ENCODE measurements at places on chromosomes 11 and 22.

- DNase-seq: no peak
Observed at GRCh38 chr11:77267962-77268361, 33.5 kb downstream of the GDPD4 start.

DNA sequence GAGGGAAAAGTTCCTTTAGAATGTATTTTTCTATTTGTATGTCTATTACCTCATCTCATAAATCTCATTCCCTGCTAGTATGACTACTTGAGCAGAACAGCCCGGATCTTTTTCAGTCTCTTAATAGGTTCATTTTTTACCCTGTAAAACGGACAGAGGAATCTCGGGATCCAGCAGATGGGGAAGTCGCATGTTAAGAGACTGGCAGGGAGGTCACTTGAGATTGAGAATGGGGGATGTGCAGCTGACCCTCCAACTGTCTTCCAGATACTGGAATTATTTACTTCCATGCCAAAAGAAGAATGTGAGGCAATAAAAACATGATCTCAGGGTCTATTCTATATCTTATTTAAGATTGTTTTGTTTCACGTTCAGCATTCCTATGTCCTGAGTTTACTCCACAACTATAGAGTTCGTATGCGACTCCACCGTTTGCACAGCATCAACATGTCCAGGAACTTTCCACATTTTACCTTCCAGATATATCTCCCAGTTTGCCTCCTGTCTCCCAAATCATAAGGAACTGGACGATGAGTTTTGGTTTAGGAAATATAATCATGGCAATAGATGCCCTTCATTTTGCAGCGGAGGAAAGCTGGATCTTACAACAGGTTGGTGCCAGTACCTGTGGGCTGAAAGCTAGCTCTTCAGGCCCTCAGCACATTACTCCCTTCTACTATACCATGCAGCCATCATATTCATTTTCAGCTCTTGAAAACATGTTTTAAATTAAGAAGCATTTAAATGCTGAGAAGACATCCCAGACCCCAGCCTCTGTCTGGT lies 181.5 kb downstream of the MAML2 start:
- DNase-seq: no peak

- DNase-seq: no peak
Observed at GRCh38 chr22:31448382-31448781, 41.3 kb downstream of the EIF4ENIF1 start.

GRCh38 chr22:39277142-39277607 lies 32.4 kb upstream of the PDGFB start:
- no peak for DNase-seq

GRCh38 chr11:1437500-1437899 lies 47.8 kb downstream of the BRSK2 start:
- no peak for DNase-seq

GRCh38 chr11:30091246-30091645 lies 74.4 kb upstream of the KCNA4 start:
- DNase-seq: no peak

DNA sequence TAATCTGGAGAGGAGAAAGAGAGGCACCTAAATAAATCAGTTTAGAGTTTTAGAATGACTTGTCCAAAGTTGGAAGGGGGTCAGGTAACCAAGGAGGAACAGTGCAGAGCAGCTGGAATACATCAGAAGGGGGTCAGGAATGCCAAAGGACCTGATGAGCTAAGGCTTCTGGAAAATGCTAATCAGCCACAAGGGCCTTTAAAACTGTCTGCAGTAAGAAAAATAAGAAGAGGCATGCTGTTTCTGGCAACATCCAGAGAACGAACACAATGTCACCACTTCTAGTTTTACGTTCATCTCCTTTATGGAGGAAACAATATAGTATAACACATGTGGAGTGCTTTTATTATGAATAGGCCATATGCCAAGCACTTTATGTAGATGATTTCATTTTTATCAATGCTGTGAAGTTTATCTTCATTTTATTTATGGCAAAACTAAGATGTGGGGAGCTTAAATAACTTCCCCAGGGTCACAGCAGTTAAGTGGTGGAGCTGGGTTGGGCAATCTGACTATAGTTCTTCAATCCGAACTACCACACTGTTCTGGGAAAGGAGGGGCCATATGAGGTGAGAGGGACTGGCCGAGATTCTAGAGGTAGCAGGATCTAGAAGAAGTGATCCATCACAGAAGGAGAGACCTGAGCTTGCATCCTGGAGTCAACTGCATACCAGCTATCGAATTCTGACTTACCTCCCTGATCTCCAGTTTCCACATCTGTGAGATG lies 22.6 kb downstream of the ACO2 start:
- DNase-seq: no peak

DNA sequence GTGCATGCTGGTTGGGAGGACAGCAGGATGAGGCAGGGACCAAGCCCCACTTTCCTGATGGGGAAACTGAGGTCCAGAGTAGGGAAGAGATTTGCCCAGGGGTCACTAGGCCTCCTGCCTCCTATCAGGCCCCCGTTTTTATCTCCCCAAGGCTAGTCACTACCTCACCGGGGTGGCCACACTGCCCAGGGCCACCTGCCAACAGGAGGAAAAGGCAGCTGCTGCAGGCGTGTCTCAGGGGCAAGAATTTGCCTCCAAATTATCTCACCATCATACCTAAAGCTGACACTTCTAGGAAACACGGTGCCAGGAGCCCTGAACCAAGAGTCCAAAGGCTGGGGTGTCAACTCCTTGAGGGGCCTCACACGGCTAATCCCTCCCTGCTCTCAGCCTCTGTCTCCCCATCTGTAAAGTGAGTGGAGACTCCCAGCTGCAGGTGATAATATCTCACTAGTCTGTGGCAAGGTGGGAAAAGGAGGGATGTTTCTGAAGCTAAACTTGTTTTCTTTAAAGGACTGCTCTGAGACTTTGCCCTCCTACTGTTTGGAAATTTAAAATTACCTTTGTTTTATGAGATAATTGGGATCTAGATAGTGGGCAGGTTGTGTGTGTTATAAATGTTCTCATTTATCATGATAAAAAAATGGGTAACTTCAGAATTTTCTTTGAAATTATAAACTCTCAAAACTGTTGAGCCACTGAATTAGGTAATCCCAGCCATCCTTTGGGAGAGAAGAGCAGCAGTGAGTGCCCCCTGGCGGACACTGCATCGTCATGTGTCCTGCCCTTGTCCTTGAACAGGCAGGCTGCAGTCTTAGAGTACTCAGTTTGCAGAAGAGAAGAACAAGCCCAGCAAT lies 60.0 kb downstream of the MYO7A start:
- peak; percentile 66 for DNase-seq

DNA sequence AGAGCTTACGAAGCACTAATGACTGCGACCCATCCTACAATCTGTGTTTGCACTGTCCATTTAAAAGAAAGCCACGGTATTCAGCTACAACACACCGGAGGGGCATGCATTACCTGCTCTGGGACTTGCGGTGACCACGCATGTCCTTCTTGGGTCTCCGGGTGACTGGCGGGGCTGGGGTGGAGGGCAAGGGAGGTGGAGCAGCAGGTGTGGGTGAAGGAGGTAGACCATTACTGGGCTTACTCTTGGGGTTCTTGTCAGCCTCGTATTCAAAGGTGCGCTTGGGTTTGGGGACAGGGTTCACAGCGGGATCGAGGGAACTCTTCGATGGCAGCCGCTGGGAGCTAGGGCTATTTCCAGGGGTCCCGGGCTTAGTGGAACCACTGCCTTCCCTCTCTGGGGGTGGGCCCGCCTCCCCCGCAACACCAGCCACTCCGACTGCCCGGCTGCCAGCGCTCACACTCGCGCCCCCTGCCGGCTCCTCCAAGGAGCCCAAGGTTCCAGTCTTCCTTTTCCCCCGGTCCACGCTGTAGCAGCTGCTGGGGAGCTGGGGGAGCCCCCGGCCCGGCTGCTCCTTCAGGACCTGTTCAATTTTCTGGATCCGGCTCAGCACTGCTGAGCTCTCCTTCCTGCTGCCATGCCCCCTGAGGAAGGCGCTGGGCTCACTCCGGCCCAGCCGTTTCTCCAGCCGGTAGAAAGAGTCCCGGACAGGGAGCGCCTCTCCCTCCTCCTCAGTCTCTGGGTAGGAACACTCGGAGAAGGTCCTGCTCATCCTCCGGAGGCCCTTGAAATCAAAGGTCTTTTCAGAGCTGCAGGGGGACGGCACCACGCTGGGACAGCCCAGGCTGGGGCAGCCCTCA lies 47.5 kb downstream of the RPL27A start:
- DNase-seq: no peak

GRCh38 chr11:111039982-111040381 lies 205.5 kb upstream of the POU2AF2 start:
- no peak for DNase-seq

DNA sequence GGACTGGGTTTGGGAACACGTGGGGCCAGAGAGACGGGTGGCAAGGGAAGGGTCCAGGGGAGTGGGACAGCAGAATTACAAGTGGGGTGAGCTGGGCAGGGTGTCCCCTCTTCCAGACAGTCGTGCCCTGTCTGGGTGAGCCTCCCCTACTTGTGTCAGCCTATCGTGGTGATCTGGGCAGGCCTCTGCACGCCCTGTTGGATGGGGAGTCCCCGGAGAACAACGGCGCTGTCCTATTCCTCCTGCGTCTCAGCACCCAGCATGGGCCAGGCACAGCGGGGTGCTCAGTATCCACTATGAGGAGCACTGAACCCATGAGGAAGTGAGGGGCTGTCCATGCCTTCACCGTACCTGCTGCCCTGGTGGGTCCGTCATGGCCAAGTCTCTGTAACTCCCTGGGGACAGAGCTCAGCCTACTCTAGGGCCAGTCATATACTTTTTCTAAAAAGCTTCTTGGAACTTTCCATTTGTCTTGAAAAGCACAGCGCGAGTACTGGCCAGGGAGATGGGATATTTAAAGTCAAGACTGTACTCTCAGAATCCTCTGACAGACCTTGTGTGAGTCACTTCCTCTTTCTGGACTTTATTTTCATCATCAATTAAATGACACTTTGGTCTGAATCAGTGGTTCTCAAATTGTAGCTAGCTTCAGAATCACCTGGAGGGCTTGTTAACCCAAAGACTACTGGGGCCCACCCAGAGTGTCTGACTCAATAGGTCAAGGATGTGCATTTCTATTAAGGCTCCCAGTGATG lies 81.7 kb upstream of the NECTIN1 start:
- DNase-seq: no peak

DNA sequence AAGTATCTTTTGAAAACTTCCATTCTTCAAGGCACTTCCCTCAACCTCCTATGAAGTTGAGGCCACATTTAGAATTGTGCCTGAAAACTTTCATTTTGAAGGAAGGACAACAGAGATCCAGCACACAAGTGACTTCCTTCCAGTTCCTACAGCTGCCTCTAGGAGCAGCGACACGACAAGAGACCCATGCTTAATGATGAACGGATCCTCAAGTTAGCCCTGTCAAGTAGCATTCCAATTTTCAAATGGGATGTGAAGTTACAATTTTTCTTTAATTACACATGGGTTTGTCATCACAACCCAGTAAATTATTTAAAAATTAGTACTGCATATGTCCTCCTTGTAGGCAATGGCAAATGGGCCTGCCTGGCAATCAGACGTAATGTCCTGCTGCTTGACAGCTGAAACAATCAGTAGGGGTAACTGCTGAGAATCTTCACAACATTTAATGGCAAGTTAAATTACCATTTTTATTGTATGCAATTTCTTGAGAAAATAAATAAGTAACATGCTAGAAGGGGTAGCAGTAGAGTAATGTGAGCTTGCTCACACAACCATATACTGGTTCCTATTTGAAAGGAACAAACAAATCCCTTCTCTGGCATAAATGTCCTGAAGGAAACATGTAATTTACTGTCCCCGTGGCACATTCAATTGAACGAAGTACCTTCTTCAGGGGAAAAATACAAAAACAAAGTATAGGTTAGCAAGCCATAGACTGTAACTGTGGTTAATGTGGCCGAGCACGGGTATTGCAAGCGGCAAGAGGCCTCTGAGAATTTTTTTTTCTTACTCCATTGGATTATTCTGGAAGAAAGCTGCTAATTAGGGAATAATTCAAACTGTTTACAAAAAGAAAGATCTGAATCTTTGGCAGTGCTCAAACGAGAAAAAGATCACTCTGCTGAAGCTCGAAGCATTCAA lies 288.3 kb downstream of the CADM1 start:
- no peak for DNase-seq

- no peak for DNase-seq
Observed at GRCh38 chr22:37184816-37185541, 3.1 kb downstream of the C1QTNF6 start.

GRCh38 chr11:103109818-103110388 lies 677 bp downstream of the DYNC2H1 start:
- peak; percentile 20 for DNase-seq

- DNase-seq: peak; percentile 44
Observed at GRCh38 chr11:117226388-117227385, 5.2 kb downstream of the PCSK7 start.

- DNase-seq: no peak
Observed at GRCh38 chr22:23569291-23569690, 10.8 kb downstream of the IGLL1 start.

DNA sequence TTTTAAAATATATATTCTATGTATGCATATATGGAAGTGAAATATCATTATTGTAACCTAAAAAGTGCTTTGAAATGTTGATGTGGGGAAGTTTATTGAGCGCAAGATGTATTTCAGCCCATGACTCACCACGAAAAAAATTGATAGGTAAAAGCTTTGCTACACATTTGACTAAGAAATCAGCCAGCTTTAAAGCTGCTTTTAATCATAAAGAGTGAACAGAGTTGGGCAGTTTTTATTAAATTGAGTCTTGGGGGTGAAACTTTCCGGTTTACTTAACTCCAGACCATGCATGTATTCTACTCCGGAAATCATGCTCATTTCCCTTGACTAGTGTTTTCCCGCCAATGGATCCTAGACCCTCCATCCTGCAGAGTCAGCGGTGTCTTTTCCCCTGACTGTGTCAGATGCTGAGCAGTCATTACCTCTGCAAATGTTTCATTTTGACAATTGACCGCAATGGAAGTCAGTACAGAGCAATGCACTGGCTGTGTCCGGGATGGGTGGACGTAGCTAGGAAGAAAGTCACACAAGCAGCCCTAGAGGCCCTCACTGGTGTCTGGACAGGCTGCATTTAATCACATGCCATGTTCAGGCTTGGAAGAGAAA lies 47.2 kb upstream of the MPEG1 start:
- DNase-seq: no peak

GRCh38 chr11:110474578-110474977 lies 44.8 kb downstream of the FDX1 start:
- DNase-seq: no peak

GRCh38 chr11:70583781-70584218 lies 185.5 kb downstream of the CTTN start:
- DNase-seq: no peak

DNA sequence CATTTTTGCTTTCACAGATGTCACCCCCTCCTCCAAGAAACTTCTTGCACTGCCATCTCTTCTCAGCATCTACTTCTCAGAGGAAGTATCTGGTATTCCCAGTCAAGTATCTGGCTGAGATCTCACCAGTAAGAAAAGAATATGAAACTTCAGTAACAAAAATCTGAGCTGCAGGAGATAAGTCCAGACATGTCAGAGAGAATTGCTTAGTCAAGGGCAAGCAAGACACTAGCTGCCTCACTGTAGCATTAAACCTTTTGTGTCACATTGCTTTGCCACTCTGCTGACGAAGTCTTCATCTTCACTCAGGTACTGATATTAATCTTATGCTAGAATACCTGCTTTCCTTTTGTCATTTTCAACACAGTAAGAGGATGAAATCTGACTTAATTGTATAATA lies 70.6 kb upstream of the ZC3H12C start:
- no peak for DNase-seq

GRCh38 chr11:100777103-100777502 lies 90.0 kb downstream of the ARHGAP42 start:
- DNase-seq: no peak
